ENCODE measurements at places on chromosomes 2 and 18.

- DNase-seq = peak; percentile 15
Measured at GRCh38 chr2:230226051-230226551, 565 bp downstream of the SP140 start.

- no peak for DNase-seq
Measured at GRCh38 chr18:36534154-36534688, 236.7 kb downstream of the FHOD3 start.

GRCh38 chr2:119122663-119123062 is 35.9 kb downstream of the C1QL2 start:
- no peak for DNase-seq

GRCh38 chr18:39561126-39561525 is 1995.5 kb upstream of the CELF4 start:
- DNase-seq = no peak

GRCh38 chr18:25289001-25289631 is 62.9 kb downstream of the ZNF521 start:
- no peak for DNase-seq

DNA sequence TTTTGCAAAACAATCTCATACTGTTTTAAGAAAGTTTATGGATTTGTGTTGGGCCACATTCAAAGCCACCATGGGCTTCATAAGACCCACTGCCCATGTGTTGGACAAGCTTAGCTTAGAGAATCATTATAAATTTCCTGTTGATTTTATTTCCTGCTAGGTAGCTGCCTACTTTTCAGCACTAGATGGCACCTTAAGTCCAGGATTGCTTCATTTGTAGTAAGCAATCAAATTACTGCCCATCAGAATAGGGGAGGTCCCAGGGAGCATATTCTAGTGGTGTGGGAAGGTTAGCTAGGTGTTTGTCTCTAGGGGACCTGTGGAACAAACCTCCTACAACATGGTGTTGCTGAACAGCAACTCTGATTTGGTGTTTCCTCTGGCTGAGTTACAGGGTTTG is 11.0 kb upstream of the DCDC2C start:
- DNase-seq = no peak

DNA sequence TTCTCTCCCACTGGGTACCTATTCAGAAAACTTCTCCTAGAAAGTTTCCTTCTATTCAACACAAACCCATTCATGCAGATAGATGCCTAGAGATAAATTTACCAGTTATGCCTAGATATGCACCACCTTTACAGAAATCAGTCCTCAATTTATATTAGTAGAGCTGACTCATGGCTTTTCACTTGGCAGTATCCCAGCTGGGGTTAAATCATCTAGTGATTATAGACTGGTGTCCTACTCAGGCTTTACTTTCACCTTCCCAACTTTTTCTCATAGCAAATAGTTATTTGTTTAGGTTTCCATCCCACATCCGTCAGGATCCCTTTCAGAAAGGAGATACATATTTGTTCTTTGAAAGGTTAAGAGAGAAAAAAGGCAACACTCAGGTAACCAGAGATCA is 124.5 kb downstream of the AQP4 start:
- DNase-seq = no peak

DNA sequence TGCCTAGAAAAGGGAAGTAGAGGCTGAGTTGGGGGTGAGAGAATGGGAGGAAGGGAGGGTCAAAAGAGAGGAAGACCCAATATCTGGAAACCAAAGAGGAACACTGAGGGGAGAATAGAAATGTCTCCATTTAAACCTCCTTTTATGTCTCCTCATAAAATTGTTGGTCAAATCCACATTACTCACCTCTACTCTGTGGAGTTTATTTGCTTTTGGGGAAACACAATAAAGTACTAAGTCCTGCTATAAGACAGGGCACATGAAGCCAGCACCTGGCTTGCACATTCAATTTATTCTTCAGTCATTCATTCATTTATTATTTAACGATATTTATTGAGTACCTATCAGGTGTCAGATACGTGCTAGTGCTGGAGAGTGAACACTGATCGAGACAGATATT is 60.3 kb upstream of the NFE2L2 start:
- DNase-seq = no peak

GRCh38 chr2:241989074-241989473 is 119.5 kb downstream of the RTP5 start:
- no peak for DNase-seq

GRCh38 chr2:240303896-240304745 is 131.3 kb upstream of the GPC1 start:
- DNase-seq = no peak

DNA sequence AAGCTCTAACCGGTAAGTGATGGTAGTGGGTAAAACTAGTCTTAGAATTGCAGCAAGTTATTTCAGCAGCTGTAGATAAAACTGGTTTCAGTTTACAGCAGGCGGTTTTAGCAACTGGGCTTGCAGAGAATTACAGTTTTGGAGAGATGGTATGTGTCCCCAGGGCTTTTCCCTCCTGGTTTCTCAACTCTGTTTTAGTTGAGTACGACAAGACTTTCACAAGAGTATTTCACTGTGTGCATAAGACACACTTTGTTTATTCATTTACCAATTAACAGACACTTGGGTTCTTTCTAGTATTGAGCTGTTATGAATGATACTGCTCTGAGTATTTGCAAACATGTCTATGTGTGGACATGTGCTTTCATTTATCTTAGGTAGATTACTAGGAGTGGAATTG is 65.6 kb upstream of the RFX8 start:
- no peak for DNase-seq

GRCh38 chr2:196177124-196177523 is 5.7 kb upstream of the STK17B start:
- no peak for DNase-seq

DNA sequence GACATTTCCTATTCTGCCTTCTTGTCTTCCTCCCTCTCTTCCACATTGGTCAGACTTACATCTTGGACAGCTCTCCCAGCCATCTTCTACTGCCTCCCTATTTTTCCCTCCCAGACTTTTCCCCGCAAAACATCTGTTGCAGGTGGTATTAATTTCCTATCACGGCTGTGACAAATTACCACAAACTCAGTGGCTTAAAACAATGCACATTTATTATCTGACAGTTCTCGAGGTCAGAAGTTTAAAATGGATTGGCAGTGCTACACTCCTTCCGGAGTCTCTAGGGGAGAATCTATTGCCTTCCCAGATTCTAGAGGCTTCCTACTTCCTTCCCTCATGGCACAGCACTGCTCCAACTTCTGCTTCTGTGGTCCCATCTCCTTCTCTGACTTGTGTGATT is 33.3 kb downstream of the STRADB start:
- DNase-seq = no peak

DNA sequence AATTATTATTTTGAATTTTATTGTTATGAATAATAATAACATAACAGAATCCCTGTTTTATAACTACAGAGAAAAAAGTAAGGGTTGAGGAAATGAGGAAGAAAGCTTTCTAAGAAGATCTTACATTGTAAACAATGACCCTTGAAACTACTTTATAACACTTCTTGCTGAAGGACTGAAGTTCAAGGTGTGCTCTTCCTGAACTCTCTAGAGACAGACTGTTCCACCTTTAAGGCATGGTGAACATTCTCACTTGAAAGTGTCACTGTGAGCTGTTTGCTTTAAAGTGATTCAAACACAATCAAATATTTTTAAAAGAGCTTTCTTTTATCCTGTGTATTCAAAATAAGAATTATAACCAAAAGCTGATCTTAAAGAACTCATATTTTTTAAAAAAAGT is 131.5 kb downstream of the DNAH7 start:
- DNase-seq = no peak

GRCh38 chr2:148654435-148654834 is 9.9 kb downstream of the EPC2 start:
- no peak for DNase-seq

DNA sequence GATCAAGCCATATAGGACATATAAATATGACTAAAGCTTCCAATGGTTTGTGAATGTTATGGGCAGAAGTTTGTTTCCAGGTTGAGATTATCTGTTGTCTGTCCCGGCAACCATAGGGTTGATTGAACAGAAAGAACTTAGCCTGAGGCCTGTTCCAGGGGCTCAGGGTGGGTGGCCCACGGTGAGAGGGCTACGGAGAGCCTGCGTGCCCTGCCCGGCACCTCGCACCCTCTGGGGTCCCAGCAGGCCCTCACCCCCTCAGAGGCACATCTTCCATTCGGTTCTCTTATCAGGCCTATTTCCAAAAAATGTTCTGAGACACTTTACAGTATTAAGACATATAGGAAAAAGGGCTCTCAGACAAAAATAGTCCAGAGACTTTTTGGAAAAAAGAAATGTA is 40.4 kb upstream of the LDLRAD4 start:
- no peak for DNase-seq

DNA sequence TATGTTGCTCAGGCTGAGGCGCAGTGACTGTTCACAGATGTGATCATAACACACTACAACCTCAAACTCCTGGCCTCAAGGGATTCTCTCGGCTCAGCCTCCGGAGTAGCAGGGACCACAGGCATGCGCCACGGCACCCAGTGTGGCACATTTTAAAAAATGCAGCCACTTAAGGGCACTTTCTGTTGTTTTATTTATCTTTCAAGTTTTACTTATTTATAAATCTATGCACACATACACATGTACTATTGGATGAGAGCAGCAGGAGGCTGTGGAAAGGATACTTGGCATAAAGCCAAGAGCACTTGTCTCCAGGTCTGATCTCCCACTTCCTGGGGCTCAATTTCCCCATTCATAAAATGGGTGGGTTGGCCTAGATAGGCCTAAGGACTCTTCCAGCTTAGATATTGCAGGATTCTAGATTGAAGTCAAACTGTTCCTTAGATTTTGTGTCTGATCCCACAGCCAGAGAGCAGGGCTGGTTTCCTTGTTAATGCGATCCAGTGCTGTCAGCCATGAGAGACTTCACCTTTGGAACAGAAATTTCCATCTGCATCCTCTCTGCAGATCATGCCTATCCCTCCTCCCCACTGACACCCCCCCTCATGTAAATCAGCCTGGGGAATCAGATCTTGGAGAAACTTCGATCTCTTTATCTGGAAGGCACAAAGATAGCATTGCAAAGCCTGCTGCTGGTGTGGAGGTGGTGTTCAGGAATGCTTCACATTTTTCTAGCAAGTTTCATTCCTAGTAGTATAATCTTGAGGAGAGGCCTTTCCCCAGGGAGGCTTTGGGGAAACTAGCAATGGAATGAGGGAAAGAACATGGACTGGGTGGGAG is 24.7 kb downstream of the PCBP1 start:
- DNase-seq = no peak

- no peak for DNase-seq
Measured at GRCh38 chr2:35933031-35933430, 422.5 kb upstream of the CRIM1 start.

GRCh38 chr2:54081574-54081973 is 33.8 kb upstream of the ACYP2 start:
- no peak for DNase-seq

- DNase-seq = no peak
Measured at GRCh38 chr18:62786689-62787088, 71.3 kb downstream of the PHLPP1 start.

- DNase-seq = no peak
Measured at GRCh38 chr2:39215545-39215944, 28.2 kb downstream of the CDKL4 start.

- DNase-seq = no peak
Measured at GRCh38 chr2:127163921-127164320, 56.2 kb downstream of the CYP27C1 start.

DNA sequence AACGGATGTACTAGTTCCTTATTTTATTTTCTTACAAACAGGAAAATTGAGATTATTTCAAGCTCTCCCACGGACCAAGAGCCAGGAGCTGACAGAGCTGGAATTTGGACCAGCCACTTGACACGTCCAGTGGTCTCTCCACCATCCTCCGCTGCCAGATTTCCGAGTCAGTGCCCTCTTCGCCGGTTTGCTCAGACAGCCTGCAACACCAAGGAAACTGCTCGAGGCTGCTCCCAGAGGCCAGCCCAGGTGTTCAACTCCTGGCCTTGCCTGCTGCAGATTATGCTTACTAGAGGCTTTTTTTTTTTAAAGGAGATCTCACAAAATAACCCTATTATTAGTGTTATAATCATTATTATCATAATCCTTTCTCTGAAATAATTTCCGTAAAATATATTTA is 779.8 kb downstream of the RNF144A start:
- no peak for DNase-seq

DNA sequence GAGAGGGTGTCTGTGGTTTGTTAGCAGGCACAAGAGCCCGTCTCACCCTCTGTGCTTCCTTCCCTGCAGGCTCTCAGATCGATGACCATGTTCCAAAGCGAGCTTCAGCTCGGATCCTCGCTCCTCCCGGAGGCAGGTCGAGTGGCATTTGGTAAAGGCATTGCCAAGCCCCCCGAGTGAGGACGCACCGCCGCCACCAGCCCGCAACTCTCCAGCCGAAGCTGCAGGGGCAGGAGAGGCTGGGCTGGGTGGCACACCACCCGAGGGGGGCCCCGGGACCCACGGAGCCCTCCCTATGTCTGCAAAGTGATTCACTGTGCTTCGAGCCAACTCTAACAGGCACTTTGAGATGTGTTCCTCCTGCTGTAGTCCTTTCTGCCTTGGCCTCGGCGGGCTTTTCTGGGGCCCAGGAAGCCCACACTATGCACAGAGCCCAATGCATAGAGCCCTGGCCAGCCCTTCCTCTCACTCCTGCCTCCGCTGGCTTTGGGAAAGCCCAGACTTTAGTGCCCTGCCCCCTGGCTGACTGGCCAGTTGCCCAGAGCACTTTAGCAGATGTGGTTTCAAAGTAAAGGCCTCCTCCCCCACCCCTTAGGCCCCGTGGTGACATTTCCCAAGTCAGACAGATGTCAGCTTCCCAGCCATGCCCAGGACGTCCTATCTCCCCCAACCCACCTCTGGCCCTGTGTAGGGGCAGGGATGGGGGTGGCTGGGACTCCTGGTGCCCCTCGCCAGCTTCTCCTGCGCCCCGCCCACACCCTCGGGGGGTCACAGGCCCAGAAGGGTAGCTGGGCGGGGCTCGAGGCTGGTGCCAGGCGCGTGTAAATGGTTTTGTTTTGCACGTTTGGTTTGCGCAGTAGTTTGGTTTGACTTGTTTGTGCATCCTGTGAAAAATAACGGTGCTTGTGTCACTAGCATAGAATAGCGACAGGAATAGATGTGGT is 23.3 kb upstream of the MAPRE3 start:
- DNase-seq = no peak

- no peak for DNase-seq
Measured at GRCh38 chr2:152874955-152875354, 156.5 kb downstream of the ARL6IP6 start.

DNA sequence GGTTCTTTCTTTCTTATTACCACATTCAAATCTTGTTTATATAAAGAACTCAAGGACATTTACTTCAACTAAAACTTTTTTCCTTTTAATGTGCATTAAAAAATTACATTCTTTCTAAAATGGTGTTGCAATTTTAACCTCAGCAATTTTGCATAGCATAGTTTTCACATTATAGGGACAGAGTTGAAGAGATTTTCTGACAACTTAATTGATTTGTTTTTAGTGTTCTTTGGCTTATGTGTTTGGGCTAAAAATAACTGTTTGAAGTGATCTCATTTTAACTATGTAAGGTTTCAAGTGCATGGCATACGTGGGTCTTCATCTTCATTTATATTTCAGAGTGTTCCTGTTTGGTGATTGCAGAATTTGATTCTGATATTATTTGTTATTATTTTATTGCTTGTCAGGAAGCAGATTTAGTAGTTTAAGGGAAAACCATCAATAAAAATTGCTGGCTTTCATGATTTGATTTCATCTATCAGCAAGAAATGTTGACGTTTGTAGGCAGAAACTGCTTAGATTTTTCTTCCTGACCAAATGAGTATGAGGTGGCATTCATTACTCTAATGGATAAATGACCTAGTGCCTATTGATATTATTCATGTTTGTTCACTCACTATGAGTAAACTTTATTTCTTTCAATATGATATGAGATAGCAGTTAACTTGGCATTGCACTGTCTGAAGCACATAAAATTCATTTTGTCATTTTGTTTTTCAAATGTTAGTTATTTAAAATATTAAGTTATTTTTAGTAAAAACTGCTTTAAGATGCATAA is 398.4 kb downstream of the NUP35 start:
- DNase-seq = no peak

Measured in activated CD4-positive, alpha-beta T cell treated with anti-CD3 and anti-CD28 coated beads, Interleukin-2, amount 50 U/mL, for 1 hour (primary cell).